ENCODE measurements at places on chromosomes 5 and 9.
A peak's percentile ranks its signal among the peaks of the same experiment; 100 is the strongest.

DNA sequence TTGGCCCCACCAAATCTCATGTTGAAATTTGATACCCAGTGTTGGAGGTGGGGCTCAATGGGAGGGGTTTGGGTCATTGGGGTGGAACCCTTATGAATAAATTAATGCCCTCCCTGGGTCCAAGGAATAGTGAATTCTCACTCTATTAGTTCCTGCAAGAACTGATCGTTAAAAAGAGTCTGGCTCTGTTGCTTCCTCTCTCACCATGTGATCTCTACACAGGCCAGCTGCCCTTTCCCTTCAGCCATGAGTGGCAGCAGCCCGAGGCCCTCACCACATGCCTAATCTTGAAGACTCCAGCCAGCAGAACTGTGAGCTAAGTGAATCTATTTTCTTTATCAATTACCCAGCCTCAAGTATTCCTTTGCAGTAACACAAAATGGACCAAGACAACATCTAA is 106.0 kb downstream of the CAAP1 start:
- DNase-seq, result no peak

- DNase-seq, result no peak
Observed at GRCh38 chr5:145429170-145429569, 406.0 kb downstream of the PRELID2 start.

DNA sequence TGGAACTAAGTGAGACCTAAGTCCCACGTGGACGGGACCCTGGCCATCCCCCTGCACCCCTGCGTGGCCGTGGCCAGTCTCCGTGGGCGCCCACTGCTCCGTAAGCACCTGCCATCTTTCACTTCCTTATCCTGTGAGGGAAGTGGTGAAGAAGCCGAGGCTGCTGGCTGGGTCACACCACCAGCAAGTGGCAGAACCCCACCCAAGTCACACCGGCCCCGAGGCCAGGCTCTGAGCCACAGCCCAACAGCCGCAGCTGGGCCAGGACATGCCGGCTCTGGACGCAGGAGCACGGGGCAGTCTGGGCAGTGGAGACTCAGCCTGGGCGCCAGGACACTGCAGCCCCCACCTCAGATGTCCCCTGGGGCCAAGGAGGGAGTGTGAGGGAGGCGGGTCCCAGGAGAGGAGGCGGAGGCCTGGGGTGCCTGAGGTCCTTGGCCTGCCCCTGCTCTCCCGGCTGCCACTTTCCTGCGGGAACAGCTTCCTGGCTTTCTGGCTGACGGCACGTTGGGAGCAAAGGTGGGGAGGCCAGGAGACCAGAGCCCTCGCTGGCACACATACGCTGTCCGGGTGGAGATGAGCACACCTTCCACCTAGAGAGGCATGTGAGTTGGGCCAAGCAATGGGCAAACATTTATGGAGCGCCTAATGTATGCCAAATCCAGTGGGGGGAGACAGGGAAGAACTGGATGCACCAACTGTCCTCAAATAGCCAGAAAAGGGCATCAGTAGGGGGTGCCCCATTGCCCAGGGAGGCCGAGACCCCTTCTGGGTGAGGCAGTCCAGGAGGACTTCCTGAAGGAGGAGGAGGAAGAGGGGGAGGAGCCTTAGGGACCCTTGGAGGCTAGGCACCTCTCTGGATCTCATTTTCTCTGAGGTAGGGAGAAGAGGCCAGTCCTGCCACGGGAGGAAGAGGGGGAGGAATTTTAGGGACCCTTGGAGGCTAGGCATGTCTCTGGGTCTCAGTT is 43.9 kb upstream of the EGFL7 start:
- DNase-seq, result peak; percentile 55

DNA sequence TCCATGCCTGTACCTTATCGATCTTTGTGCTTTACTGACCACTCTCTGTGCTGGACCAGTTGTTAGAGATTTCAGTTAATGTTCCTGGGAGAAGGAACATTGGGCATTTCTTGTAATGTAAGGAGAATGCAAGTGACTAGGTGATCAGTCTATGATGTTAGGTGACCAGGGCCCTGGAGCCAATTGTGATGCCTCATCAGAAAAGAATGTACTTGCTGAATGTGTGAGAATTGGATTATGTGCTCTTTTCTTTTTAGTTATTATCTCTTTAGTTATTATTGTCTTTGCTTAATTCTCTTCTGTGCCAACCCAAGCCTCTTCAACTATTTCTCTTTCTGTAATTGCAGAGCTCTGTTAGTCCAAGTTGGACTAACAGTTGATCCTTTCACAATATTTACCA is 92.9 kb downstream of the LRRC70 start:
- DNase-seq, result no peak

GRCh38 chr5:141186897-141187512 is at the start of gene PCDHB9:
Gene PCDHB9, plus strand, starts transcription at chr5:141187161. Its CDS starts 158 bp downstream, at chr5:141187319.
- no peak for DNase-seq

- DNase-seq, result no peak
Observed at GRCh38 chr5:61637566-61637965, 305.5 kb downstream of the ZSWIM6 start.

GRCh38 chr5:76522103-76522935 is 100.9 kb downstream of the F2RL2 start:
- no peak for DNase-seq

DNA sequence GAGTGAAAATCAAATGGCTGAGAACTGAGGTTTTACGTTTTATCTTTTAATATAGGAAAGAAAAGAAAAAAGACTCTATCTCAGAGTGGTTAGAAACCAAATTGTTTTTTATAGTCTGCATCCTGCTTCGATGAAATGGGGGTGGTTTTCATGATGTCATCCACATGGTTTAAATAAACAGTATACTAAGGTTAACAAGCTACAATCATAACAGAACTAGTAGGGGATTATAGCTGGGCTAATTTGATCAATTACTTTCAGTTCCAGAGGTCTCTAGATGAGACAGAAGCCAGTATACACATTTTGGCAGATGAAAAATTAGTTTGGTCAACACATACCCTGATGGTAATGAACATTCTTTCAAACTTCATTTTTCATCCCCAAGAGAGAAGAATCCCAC is 106.3 kb upstream of the SNX2 start:
- no peak for DNase-seq

DNA sequence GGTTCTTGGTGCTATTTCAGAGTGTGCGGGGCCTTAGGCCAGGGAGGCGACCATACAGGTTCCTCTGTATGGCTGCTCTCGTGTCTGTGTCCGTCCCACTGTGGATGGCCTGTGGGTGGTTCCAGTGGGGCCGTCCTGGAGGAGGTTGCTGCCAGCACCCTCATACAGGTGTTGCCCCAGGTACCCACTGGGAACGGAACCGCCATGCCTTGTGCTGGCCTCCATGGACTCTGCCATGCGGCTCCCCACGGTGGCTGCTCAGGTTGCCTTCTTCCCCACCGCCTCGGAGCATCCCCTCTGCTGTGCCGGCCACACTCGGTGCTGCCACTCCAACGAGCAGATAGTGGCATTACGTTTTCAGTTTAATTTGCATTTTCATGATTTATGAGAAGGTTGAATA is 129.3 kb upstream of the CACNA1B start:
- no peak for DNase-seq

DNA sequence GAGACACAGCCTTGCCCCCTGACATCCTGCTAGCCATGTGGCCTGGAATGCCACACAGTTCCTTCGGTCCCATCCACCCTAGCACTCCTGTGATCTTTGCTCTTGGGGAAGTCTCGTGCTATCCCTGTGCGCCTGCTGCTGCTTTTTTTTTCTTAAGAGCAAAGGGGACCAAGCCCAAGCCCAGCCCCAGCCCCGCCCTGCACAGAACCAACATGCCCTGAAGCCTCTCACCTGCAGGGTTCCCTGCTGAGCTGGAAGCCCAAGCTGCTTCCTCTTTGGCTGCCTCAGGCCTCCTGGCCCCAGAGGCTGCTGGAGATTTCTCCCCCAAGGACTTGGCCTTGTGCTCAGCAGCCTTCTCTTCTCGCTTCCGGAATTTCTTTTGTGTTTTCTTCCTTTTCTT is 1.8 kb downstream of the SURF6 start:
- DNase-seq, result peak; percentile 86

DNA sequence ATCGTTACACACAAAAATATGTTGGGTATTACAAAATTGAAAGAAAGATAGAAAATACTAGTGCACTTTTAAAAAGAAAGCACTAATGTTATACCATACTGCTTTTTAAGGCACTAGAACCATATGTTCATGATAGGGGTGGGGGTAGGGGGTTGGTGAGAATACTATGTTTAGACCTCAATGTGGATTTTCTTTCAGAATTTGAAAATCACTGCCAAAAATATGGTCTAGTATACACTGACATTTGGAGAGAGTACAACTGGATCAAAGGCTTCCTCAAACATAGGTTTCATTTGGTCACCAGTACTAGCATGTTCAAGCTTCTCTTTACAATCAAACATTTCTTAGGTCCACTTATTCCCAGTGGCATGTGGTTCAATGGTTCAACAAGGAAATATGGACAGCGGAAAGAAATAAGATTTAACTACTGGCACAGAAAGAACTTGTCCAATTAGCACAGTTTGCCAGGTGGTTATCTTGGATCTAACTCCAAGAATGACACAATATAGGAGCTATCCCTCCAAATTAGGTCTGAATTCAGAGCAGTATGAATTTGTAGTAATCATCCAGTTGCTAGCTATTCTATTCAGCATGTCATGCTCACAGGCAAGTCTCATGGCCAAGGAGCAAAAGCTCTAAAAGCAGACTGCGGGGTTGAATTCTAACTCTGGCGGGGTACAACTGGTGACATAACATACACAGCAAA is 139.3 kb downstream of the SLC24A2 start:
- DNase-seq, result no peak

- no peak for DNase-seq
Observed at GRCh38 chr5:18987101-18987500, 1000.9 kb downstream of the CDH18 start.

- DNase-seq, result no peak
Observed at GRCh38 chr5:195401-196160, 4.3 kb downstream of the LRRC14B start.

DNA sequence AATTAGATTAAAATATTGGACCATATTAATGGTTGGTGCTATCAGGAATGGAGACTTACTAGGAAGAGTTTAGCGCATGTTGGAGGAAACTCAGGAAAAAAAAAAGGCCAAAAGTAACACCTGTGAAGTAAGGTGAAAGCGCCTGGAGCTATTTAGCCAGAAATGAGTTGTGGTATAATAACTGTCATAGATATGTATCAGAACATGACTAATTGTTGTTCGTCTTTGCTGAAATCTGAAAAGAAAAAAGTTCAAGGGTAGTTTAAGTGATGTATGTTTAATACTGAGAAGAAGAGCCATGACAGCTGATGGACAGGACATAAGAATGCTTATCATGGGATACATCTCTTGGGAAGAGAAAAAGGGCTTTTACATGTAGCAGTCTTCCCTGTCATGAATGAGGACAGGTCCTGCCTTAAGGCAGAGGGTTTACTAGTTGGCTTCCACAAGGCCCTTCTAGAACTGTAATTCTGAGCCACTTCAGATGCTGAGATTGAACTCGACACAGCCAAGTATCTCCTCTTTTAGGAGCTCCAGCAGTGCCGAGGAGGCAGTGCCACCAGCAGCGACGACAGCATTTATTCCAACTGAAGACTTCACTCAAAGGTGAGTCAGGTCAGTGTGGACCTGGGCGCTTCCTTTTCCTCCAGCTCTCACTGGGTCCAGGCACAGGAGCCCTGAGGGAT is 940 bp upstream of the CAMK4 start:
- DNase-seq, result no peak

- DNase-seq, result no peak
Observed at GRCh38 chr9:101232405-101232977, 152.3 kb downstream of the BAAT start.

GRCh38 chr5:68268101-68268851 is 52.7 kb downstream of the PIK3R1 start:
- DNase-seq, result no peak

GRCh38 chr5:36478646-36479317 is 127.6 kb upstream of the SLC1A3 start:
- DNase-seq, result no peak

All from transverse colon (tissue), 4 donors.